Stimulated activated CD4-positive, alpha-beta T cell treated with anti-CD3 and anti-CD28 coated beads, TNF-alpha, amount 100 ng/mL, for 1 hour (primary cell): ENCODE measurements at places on chromosomes 4 and X.

DNA sequence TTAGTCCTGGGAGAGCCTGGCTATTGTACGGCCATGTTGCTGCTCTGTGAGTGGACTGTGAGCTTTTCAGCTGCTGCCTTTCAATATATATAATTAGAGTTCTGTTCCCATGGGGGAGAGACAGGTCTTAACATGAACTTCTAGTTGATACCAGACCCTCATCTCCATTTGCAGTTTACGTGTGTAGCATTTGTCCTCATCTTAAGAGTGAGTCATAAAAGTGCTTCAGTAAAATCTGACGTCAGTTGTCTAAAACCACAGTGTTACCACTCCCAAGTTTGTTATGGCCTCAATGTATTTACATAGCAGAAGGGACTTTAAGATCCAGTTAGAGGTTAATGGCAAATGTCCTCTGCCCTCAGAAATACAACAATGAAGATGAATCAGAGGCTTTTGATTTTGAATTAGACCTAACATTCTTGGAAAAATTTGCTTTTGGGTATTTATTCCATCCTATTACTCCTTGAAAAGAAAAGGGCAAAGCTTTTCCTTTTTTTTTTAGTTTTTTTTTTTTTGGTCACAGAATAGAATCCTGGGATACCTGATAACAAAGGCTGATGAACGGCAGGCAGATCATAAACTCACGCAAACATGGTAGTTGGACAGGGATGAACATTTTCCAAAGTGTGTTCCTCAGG is 38.6 kb downstream of the PHOX2B start:
- no peak for DNase-seq

GRCh38 chrX:155094468-155095061 is 23.3 kb downstream of the BRCC3 start:
- DNase-seq: no peak

- DNase-seq: no peak
These were observed 67.2 kb upstream of the PPP3CA start for GRCh38 chr4:101414496-101414895.

- DNase-seq: no peak
These were observed 83.7 kb upstream of the ADRA2C start for GRCh38 chr4:3682236-3683076.

GRCh38 chr4:56062106-56062505 is 113.4 kb downstream of the CEP135 start:
- no peak for DNase-seq

DNA sequence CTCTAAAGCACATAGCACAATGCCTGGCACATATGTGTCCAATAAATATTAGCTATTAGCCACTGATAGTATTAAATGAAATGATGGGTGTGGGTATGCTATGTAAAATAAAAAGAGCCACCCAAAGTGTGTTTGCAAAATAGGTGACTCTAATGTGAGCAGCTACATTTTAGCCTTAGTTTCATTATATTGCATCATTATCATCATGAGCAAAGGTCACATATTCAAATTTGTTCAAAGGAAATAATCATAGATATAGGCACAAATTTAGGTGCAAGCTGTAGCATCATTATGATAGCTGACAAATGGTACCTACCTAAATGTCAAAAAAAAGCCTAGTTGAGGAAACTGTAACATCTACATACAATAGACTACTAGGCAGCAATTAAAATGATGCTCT is 373.9 kb upstream of the FGF13 start:
- DNase-seq: no peak

DNA sequence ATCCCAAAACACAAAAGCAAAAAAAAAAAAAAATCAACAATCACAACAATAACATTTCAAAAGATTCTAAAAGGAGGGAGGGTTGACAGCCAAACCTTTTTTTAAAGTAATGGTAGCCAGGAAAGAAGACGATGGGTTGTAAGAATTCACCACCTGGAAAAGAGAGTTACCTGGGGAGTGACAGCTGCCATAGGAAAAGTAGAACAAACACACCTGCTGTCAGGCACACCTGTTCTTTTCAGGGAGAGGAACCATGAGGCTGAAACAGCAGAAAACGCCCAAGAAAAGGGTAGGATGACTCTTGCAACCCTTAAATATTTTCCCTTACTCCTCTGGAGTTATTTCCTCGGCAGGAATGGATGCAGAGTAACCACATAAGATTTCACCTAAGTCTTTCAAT is 388.4 kb upstream of the TEX13C start:
- no peak for DNase-seq

DNA sequence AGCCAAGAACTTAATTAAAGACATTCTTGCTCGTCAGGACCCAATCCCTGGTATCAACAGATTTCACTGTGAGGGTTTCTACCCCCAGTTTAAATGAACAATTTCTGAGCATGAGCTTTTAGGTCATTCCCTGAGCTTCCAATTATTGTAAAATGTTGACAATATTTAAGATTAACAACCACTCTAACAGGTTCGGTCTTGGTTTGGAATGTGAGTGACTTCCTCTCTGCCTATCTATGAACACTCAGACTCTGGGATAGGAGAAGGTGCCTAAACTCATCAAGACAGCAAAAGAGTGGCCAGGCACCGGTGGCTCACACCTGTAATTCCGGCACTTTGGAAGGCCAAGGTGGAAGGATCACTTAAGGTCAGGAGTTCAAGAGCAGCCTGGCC is 82.9 kb upstream of the TMEM150C start:
- DNase-seq: no peak

GRCh38 chr4:56078866-56079265 is 130.1 kb downstream of the CEP135 start:
- no peak for DNase-seq

DNA sequence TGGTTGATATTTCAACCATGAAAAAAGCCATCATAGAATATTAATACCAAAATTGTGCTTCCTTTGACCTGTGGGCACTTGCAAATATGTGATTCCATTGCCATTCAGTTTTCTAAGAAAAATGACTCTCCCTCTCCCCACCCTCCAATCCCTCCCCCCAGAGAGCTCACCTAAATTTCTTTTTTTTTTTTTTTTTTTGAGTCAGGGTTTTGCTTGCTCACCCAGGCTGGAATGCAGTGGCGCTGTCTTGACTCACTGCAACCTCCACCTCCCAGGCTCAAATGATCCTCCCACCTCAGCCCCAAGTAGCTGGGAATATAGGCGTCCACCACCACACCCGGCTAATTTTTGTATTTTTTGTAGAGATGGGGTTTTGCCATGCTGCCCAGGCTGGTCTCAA is 47.0 kb downstream of the SNX25 start:
- no peak for DNase-seq

DNA sequence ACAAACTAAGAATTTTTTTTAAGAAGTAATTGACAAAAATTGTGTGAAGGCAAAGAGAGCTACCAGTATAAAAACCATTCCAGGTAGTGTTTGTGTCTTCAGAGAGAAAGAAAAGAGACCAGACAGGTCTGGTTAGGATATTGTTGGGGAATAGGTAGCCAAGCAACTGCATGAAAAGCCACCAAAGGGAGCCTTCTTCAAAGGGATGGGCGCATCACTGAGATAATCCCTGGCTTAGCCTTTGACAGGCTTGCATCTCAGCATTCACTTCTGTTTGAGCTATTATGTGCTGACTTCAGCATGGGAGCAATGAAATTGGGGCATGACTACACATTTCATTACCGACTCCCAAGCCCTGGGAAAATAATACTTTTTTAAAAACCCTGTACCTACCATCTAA is 496.6 kb downstream of the IL1RAPL1 start:
- DNase-seq: no peak

GRCh38 chr4:2067446-2068197 is 8.5 kb downstream of the NAT8L start:
- no peak for DNase-seq

GRCh38 chr4:111136967-111137366 is 514.1 kb upstream of the PITX2 start:
- DNase-seq: no peak

DNA sequence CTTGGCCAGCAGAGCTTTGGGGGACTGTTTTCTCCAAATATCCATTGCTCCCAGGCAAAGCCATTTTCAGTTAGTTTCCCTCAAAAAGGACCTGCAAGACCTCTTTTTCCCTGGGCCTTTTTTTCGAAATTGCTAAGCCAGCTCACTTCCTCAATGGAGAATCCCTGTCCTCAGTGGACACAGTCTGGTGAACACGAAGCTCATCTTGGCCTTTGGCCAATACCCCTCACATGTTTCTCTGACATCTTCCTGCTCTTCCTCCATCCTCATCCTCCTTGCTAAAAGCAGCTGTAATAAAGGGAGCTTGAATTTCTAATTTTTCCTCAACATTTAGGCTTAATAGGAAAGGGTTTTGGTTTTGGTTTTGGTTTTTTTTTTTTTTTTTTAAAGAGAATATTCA is 17.6 kb upstream of the PRPS1 start:
- DNase-seq: no peak

DNA sequence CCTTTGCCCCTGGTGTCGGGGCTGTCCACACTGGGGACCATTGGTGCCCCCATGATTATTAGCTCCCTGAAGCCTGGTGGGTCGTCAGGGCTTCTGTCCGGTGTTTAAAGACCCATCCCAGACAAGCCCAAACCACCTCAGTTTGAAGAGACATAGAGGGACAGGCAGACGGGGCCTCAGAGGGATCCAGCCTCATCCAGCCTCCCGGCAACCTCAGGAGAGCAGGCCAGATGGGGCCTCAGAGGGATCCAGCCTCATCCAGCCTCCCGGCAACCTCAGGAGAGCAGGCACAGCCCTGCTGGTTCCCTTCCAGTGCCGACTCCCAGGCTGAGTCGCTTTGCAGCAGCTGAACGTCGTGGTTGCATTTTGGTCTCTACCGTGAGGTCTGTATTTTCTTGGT is 32.1 kb downstream of the PIGG start:
- DNase-seq: no peak

- no peak for DNase-seq
These were observed 1.9 kb upstream of the MAGEB3 start for GRCh38 chrX:30228526-30228925.
